ENCODE measurements at places on chromosomes 3 and 15.

GRCh38 chr3:161163297-161163696 lies 57.8 kb upstream of the NMD3 start:
- DNase-seq = peak; percentile 11

GRCh38 chr3:70871909-70872656 lies 559.6 kb upstream of the MDFIC2 start:
- no peak for DNase-seq

- no peak for DNase-seq
These were observed at the start of gene MRAS for GRCh38 chr3:138347960-138348753. TSS of gene MRAS (plus strand) at chr3:138348579. CDS start at chr3:138372884, 24,305 bp downstream.

- no peak for DNase-seq
These were observed 15.3 kb downstream of the CD276 start for GRCh38 chr15:73699249-73700040.
